ENCODE measurements at places on chromosomes 4 and X. TPM values are rescaled to one million over a fixed set of nuclear protein-coding genes. Genes with fewer than 3 reads are reported as not detected.

Gene HSFX3
- not detected for total RNA-seq

Gene UGT2B11
- total RNA-seq, result not detected

Gene PNMA3
- not detected for total RNA-seq

Gene DRP2
- total RNA-seq, result under 0.01 TPM

Gene TEC
- total RNA-seq, result 0.43 TPM

Gene ZNF630
- 3.0 TPM for total RNA-seq

Gene TRIM75
- total RNA-seq, result not detected

Gene AFF2
- 0.24 TPM for total RNA-seq

Gene SPANXC
- total RNA-seq, result not detected

Gene REELD1
- not detected for total RNA-seq

Gene PFKFB1
- not detected for total RNA-seq

Gene PHKA1
- total RNA-seq, result 12.8 TPM

Gene FAM53A
- total RNA-seq, result 3.6 TPM

Gene PPARGC1A
- 2.4 TPM for total RNA-seq

Gene SNX12
- total RNA-seq, result 57.6 TPM

Gene PAGE2B
- total RNA-seq, result not detected

Gene GPRASP2
- total RNA-seq, result 8.0 TPM

Gene MAPK10
- total RNA-seq, result 2.2 TPM

Gene CXCL1
- total RNA-seq, result 2.6 TPM

Gene SORBS2
- total RNA-seq, result 3.1 TPM

Gene TMEM35A
- total RNA-seq, result not detected

Gene RBM47
- 70.5 TPM for total RNA-seq

Gene HTRA3
- not detected for total RNA-seq

Gene GLOD5
- total RNA-seq, result not detected
